ENCODE measurements at places on chromosomes 16 and 17. TPM values are rescaled to one million over a fixed set of nuclear protein-coding genes. Genes with fewer than 3 reads are reported as not detected.

DNA sequence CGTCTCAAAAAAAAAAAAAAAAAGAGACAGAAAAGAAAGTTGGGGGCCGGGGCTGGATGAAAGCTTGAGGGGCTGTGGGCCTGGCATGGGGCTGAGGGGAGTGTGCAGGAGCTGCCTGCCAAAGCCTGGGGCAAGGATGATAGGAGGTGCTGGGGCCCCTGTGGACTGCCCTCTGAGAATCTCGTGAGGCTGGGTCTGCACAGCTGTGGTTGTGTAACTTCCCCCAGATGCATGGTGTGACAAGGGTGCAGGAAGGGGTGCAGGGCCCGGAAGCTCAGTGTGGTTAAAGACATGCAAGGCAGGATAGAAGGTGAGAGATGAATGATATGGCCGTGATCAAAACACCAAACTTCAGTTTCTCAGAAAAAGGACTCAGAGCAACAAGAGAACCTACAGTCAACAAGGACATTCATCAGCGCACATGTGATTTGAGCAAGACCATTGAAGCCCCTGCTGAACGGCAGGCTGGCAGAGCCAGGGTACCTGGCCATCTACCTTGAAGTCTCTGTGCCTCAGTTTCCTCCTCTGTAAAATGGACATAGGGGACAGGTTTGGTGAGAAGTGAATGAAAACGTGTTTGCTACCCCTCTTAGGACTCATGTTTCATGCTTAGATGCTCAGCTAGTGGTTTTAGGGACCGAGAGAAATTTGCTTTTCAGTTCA lies 9.6 kb downstream of the IL32 start:
- no peak for DNase-seq

GRCh38 chr16:20383106-20384029 lies 21.2 kb downstream of the PDILT start:
- DNase-seq = peak; percentile 38

DNA sequence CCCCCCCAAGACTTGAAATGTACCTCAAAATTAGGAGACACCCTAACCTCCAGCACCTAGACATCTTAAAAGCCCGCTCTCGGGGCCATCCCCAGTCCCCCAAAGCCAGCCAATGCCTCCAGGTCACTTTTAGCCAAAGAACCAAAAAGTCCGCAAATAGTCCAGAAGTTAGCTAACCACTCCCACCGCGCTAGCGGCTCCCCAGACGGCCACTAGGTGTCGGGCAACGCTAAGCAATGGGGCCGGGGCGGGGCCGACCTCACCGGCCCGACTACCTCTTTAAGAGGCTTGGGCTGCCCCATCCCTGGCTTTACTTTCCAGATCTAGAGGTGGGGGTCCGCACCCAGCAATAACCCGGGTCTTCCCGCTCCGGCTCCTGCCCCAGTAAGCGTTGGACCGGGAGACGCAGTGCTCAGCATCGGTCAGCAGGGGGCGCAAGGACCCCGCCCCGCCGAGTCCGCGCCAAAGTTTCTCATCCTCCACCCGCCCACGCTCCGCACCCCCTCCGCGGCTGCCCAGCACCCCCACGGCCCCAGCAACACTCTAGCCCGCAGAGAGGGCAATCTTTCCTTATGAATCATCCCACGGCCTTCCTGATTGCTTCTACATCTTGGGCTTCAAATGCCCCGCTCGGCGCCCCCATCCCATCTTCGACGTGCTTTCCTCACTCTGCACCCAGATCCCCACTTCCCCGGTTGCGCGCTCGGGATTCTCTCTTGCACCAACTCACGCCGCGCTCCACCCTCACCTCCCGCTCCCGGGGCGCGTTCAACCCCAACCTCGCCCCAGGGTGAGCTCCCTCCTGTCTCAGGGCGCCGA lies 765 bp downstream of the COL1A1 start:
- peak; percentile 90 for DNase-seq

The PRSS27 gene
- 0.44 TPM for total RNA-seq

The HAS3 gene
- total RNA-seq = 0.44 TPM

DNA sequence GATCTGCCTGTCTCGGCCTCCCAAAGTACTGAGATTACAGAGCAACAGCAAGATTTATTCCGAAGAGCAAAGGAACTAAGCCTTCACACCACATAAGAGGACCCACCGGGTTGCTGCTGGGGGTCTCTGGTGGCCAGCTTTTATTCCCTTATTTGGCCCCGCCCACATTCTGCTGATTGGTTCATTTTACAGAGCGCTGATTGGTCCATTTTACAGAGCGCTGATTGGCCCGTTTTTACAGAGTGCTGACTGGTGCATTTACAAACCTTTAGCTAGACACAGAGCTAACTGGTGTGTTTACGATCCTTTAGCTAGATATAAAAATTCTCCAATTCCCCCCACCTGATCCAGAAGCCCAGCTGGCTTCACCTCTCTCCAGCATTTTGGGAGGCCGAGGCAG lies 26.3 kb downstream of the COPRS start:
- no peak for DNase-seq

- peak; percentile 62 for DNase-seq
Observed at GRCh38 chr17:78257810-78258322, 26.4 kb downstream of the TMEM235 start.

GRCh38 chr17:49386373-49386772 lies 24.3 kb upstream of the ZNF652 start:
- no peak for DNase-seq

DNA sequence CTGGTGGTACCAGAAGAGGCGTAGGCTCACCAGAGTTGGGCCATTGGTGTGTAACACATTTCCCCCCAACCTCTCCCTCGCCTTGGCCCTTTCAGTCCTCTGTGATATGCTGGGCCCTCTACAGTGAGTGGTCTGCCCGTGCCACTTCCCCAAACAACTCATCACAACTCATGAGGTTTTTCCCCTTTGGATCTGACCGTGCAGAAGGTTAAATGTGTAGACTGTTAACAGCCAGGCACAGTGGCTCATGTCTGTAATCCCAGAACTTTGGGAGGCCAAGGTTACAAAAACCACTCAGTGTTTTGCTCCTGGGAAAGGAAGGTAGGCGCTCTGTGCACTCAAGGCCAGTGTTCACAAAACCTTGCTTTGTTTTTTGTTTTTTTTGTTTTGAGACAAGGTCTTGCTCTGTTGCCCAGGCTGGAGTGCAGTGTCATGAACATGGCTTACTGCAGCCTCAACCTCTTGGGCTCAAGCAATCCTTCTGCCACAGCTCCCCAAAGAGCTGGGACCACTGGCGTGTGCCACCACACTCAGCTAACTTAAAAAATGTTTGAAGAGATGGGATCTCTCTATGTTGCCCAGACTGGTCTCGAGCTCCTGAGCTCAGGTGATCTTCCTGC lies 11.3 kb upstream of the CYB5B start:
- DNase-seq = no peak

- DNase-seq = no peak
Observed at GRCh38 chr16:88769617-88770460, 15.2 kb downstream of the PIEZO1 start.

GRCh38 chr17:5800131-5800530 lies 215.8 kb upstream of the NLRP1 start:
- no peak for DNase-seq

The UBN1 gene
- total RNA-seq = 33.6 TPM

GRCh38 chr17:41962768-41963434 lies 3.7 kb upstream of the CNP start:
- peak; percentile 75 for DNase-seq

DNA sequence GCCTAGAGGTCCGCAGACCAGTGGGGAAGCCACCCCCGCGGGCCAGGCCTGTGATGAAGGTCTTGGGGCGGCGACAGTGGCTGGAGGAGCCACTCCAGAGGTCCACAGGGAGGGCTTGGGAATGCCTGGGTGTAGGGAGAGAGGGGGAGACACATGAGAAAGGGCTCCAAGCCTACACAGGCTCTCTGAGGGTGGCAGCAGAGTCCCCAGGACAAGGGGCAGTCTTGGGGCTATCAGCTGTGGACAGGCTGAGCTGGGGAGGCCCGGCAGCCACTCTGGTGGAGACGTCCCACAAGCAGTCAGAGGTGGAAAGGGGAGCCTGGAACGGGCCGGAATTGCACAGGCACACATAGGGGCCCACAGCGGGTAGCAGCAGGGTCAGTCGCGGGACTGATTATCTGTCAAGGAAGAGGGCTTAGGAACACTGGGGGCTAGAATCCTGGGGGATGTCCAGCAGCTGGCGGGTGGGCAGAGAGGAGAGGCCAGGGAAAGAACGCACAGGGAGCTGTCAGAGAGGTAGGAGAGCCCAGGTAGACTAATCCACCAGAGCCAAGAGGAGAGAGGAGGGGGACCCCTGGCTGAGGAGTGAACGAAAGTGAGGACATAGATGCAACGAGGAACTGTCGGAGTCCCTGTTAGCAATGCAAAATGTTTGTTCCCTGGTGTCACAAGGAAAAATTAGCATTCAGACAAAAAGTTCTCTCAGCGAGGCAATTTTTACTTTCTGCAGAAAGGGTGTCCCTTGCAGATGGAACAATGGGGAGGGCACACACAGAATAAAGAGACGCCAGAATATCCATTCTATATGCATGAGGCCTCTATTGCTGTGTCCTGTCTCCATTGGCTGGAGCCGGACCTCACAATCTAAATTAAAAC lies 93.9 kb upstream of the DNAH17 start:
- DNase-seq = no peak

GRCh38 chr16:337975-338575 lies 14.4 kb downstream of the AXIN1 start:
- no peak for DNase-seq

GRCh38 chr16:68272507-68273209 lies 8.3 kb downstream of the SLC7A6 start:
- DNase-seq = no peak

DNA sequence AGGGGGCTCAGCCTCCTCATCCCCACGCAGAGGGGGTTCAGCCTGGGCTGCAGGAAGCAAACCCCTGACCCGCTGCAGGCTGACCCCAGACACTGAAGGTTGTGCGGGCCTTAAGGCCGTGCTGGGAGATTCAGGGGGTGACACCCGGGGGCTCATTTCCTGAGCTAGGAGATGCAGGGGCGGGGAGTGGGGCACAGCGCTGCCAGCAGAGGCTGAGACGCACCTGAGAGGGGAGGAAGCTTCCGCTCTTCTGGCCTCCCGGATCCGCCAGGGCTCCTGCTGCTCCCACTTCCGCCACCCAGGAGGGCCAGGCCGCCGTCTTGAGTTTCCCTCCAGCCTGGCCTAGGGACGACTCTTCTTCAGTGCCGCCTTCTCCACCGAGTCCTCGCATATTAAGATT lies 173.2 kb upstream of the FOXF1 start:
- no peak for DNase-seq

- no peak for DNase-seq
Observed at GRCh38 chr17:47935961-47936360, 5.4 kb upstream of the PNPO start.

- DNase-seq = no peak
Observed at GRCh38 chr16:30000735-30001631, 4.9 kb downstream of the INO80E start.

The ZNF19 gene
- total RNA-seq = 3.5 TPM

DNA sequence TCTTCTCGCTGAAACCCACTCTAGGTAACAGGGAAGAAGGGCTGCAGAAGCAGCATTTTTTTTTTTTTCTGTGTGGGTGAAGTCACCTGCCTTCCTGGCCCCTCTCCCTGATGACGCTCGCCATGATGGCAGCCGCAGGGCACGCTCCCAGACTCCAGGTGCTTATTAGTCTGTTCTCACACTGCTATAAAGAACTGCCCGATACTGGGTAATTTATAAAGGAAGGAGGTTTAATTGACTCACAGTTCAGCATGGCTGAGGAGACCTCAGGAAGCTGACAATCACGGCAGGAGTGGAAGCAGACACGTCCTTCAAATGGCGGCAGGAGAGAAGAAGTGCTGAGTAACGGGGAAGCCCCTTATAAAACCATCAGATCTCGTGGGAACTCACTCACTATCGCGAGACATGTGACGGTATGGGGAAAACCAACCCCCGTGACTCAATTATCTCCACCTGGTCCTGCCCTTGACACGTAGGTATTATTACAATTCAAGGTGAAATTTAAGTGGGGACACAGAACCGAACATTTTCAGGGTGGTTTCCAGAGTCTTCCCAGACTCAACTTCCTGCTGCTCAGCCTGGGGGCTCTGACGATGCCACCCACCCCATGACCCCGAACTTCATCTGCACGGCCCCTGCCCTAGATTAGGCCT lies 34.9 kb upstream of the NLRP1 start:
- no peak for DNase-seq

- DNase-seq = peak; percentile 78
Observed at GRCh38 chr17:64146418-64147109, 16.6 kb upstream of the ERN1 start.

DNA sequence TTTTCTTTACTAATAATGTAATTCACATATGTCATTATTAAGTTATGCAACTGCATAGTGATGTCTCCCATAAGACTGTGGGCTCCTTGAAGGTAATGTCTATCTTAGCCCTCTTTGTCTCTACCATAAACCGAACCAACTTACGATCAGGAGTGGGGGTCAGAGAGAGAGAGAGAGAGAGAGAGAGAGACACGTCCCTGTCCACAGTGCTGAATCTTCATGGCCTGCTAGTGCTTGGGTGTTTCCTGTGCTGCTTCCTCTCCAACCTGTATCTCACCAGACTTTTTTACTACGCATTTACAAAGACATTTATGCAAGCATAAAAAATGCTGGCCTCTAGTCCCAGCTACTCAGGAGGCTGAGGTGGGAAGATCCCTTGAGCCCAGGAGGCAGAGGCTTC lies 52.2 kb upstream of the HAPSTR1 start:
- no peak for DNase-seq

- DNase-seq = no peak
Observed at GRCh38 chr17:977166-977565, 2.4 kb downstream of the NXN start.

The EPX gene
- not detected for total RNA-seq

DNA sequence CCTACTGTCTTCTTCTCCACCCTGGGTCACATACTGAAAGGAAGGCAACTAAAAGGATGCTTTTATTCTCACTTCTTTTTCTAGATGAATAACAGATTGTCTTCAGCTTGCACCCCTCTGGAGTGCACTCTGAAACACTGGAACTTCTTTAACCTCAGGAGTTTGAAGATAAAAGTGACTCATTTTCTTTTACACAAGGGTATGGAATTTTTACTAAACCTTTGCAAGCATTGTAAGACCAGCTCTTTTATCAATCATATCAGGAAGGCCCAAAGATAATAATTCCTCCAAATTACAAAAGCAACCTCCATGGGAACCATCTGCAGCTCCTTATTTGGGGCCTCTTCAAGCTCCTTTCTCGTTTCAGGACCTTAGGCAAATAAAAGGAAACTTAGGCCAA lies 193.5 kb upstream of the KIF2B start:
- no peak for DNase-seq

- no peak for DNase-seq
Observed at GRCh38 chr17:59465949-59466307, 99.5 kb upstream of the DHX40 start.

DNA sequence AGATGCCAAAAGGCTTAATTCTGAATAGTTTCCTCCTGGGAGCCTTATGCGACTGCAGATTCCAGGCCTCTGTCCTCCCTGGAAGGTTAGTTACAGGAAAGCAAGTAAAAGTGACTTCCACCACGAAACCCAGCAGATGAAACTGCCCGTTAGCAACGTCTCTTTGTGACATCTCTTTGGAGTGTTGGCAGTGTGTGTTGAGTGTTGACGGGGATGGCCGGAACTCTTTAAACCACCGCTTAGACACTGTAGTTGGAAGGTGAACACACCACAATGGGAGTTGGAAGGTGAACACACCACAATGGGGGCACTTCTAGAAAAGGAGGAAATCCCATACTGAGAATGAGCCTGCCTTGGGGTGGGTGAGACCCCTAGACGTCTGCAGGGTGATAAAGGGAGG lies 858 bp downstream of the SKAP1 start:
- no peak for DNase-seq

- no peak for DNase-seq
Observed at GRCh38 chr16:88738151-88739084, 32.1 kb downstream of the CTU2 start.
